NCI-H1105 (cell line): ENCODE measurements at places on chromosomes 7 and 10.

DNA sequence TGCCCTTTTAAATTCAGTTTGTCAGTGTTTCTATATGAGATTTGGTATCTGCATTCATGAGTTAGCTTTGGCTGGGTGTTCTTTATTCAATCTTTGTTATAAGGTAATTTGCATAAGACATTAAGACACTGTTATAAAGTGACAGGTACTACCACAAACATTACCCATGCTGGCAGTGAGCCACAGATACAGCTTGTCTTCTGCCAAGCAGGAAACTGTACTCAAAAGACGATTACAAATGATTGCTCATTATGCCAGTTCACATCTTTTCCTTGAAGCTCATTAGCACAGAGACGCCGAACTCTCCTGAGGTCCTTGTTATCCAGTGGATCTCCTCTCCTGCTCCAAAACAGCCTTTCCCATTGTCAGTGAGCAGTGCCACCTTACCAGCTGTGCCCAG lies 30.4 kb downstream of the AMPH start:
- no peak for DNase-seq

GRCh38 chr7:24825931-24826661 lies 68.8 kb upstream of the GSDME start:
- DNase-seq, result no peak

DNA sequence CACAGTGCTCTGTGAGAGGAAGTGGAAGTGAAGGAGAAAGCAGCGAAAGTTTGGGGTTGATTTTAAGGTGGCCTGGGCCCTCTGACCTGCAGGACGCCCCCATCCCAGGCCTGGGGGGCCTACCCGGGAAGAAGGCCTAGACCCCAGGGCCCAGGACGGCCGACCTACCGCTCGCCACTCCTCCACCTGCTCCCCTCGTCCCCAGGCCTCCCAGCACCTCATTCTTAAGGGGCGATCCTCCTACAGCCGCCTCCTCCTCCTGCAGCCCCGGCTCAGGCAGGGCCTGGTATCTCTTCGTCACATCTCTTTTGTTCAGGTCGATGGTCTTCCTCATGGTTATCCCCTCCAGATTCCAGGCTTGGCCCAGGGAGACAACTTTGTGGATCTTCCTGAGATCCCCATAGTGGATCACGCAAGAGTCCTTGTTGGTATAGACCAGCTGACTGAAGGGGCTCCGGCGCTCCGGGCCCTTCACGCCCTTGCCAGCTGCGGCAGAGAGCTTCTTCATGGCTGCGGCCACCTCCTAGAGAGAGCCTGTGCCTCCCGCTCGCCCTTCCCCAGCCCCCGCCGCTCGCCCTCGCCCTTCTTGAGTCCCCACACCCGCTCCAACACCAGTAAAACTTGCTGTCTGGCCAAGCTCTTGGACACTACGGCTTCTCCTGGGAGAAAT lies 117.5 kb downstream of the OR13A1 start:
- DNase-seq, result no peak

DNA sequence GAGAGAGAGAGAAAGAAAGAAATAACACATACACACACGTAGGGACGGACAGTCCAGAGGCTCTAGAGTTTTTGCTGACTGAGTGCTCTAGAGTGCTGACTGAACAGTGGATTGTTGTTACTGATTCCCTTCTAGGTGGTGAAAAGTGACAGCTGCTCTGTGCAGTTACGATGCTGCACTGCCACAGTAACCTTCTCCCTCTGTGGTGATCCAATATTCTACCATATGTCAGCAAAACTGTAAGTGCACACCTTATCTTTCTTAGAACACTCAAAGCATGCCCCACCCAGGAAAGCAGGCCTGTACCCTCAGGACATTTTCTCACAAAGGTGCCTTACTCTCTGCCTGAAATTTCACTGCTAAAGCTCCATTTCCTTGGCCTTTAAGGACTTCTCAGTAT lies 1023.5 kb downstream of the TYW1 start:
- no peak for DNase-seq

DNA sequence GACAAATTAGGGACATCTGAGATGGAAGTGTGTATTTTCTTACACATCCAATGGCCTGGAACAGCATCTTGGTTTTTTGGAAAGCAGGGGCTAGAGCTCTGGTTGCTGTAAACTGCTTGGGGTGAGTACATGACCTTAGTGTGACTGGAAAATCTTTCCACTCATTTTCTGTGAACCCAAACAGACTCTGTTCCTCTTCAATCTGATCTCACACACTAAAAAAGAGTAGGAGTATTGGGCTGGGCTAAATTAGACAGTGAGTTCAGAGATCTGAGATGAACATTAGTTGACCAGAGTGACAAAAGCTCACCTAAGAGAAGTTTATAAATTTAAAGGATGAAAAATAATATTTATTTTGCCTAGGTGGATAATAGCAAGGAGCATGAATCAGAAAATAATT lies 59.2 kb downstream of the OR13A1 start:
- DNase-seq, result no peak

- peak; percentile 66 for DNase-seq
These were observed 217.8 kb upstream of the MKLN1 start for GRCh38 chr7:131109759-131110296.

DNA sequence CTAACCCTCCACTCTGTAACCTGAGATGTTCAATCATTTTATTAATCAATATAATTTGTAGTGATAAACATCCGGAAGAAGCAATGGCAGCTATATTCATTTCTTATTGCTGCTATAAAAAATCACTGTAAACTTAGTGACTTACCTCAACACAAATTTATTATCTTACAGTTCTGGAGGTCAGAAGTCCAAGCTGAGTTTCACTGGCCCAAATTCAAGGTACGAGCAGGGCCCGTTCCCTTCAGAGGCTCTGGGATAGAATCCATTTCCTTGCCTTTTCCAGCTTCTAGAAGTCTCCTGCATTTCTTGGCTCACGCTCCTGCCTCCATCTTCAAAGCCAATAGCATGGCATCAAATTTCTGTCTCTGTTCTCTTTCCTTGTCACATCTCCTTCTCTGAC lies 279.5 kb upstream of the SP8 start:
- no peak for DNase-seq

DNA sequence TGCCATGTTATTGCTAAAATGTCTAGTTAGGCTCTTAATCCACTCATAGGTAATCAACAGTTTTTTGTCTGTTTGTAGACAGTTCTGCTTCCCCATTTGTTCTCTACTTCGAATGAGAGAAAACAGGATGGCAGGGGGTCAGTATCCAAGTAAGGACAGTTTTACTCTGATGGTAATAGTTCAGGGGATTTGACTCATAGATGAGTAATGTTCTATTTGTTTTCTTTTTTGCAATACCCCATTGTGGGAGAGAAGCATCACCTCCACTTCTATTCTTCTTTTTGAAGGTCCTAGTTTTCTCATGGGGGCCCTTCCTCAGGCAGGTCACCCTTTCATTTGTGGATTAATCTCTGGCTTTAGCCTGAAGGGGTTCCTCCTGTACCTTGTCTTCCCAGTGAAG lies 13.9 kb downstream of the PCLO start:
- DNase-seq, result no peak

DNA sequence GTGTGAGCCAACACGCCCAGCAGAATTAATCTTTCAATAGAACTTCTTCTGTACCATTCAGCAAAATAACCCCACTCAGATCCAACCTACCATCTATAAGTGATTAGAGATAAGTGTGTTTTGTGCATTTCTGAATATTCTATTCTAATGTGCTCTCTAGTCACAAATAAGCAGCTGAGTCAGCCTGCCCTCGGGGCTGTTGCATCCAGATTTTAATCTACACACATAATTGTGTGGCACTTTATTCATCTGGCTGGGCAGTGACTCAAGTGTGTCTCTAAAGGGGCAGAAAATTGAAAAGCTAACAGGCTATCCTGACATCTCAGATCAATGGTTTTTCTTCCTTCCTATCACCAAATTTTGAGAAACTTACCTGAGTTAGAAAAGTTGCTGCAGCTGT lies 60.3 kb downstream of the PRR15 start:
- no peak for DNase-seq

- DNase-seq, result no peak
These were observed 852 bp upstream of the PRKAR1B start for GRCh38 chr7:727806-728460.

GRCh38 chr10:80144696-80145131 lies 12.2 kb downstream of the PLAC9 start:
- DNase-seq, result no peak

DNA sequence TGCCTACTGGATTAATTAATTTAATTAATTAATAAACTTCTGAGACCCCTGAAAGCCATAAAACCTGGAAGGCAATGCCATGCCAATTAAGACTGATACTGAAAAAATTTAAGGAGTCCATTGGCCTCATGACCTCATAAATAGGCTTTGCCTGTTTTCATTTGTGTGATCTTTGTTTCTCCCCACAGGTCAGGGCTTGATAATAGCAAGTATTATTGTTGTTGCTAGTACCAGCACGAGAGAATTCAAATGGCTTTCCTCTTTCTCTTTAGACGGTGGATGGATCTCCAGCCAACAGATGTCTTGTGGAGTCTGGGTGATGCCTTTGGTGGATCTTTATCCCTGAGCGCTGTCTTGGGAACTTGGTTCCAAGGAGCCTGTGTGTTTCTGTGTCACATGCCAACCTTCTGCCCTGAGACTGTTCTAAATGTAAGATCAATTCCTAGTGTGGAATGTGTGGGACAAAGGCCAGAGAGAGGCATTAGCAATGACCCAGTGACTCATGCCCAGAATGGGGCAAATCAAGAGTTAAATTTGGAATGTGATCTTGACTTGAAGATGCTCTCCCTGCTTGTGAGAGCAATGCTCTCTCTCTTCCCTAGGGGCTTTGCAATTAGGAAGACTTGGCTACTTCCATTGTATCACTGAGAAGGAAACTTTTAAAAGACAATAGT lies 17.7 kb downstream of the ACSM6 start:
- no peak for DNase-seq

GRCh38 chr10:72297281-72297804 lies 23.6 kb downstream of the DDIT4 start:
- no peak for DNase-seq

GRCh38 chr7:91628742-91629141 lies 251.8 kb downstream of the MTERF1 start:
- peak; percentile 26 for DNase-seq

DNA sequence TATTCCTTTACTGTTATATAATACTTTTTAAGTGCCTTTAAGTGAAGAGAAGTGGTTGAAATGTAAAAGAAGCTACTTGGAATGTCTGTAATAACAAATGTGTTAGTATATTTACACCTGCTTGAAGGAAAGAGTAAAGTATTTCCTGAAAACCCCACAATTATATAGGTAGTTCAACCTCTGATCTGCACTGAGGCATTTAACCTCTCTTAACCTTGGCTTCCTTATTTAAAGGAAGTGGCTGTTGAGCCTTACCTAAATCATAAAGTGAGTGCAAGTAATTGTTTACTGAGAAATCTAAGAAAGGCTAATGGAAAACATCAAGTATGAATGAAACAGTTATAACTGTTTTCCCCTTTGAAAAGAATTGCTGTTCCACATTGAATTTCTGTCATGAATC lies 294.5 kb downstream of the ADK start:
- DNase-seq, result no peak

DNA sequence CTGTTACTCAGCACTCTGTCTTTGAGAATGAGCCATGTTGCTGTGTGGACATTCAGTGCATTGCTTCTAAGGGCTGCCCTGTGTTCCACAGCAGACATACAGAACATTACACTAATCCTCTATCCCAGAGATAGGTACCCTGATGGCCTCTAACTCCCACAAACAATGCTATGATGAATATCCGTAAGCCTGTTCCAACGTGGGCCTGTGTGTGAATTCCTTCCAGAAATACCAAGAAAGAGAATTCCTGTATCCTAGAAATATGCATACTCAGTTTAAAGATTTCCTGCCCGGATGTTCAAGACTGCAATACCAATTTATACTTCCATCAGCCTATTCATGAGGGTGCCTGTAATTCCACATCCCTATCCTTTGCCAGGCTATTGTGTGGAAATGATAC lies 21.3 kb upstream of the ST8SIA6 start:
- no peak for DNase-seq

DNA sequence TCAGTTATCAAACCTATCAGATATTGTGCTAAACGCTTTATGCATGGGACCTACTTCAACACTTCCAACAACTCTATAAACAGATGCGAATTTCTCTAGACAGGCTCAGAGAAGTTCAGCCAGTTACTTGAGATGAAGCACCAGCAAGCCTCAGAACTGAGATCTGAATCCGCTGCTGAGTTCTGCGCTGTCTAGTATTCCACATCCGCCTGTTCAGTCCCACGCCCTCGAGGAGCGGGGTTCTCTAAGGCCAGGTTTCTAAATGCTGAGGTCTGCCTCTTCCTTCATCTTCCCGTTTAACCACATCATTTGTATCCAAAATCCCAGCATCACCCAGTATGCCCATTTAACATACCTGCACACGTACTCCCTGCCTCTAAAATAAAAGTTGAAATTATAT lies 297.8 kb upstream of the ZNF32 start:
- no peak for DNase-seq

DNA sequence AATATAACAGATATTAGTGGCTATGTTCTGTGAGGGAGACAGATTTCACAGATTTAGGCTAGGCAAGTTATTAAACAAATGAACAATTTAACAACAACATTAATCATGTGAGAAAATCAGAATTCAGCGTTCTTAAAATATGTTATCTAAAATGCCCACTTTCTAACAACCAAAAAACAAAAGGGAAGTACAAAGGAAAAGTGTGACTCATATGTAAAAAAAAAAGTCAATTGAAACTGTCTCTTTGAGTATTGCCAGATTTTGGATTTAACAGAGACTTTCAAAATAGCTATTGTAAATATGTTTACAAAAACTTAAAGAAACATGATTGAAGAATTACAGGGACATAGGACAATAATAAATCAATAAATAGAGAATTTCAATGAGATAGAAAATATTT lies 34.8 kb upstream of the ARHGAP22 start:
- DNase-seq, result no peak

DNA sequence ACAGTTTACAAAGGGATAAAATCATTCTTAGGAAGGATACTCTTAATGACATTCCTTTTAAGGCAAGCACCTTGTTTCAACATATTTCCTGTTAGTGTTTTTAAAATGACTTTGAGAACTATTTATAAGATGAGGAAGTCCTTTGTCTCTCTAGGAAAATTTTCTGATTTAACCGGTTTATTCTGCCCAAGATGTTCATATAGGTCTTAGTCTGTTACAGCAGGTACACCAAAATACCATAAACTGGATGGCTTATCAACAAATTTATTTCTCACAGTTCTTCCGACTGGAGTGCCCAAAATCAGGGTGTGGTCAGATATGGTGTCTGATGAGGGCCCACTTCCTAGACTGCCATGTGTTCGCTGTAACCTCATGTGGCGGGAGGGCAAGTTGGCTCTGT lies 77.9 kb downstream of the GSAP start:
- DNase-seq, result no peak

DNA sequence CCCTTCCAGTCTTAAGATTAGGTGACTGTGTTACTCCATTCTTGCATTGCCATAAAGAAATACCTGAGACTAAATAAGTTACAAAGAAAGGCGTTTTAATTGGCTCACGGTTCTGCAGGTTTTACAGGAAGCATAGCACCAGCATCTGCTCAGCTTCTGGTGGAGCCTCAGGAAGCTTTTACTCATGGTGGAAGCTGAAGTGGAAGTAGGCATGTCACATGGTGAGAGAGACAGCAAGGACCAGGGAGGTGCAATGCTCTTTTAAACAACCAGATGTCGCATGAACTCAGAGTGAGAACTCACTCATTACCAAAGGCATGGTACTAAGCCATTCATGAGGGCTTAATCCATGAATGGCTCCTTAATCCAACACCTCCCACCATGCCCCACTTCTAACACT lies 34.0 kb upstream of the TMEM273 start:
- DNase-seq, result no peak

- DNase-seq, result no peak
These were observed at the start of gene TRIP6 for GRCh38 chr7:100867040-100867775. Gene TRIP6, plus strand, starts transcription at chr7:100867387. Its CDS starts 111 bp downstream, at chr7:100867498.
